ENCODE measurements at places on chromosomes 6 and 20. TPM values are rescaled to one million over a fixed set of nuclear protein-coding genes. Genes with fewer than 3 reads are reported as not detected.

GRCh38 chr6:52733172-52733571 lies 30.1 kb downstream of the GSTA2 start:
- DNase-seq: no peak

DNA sequence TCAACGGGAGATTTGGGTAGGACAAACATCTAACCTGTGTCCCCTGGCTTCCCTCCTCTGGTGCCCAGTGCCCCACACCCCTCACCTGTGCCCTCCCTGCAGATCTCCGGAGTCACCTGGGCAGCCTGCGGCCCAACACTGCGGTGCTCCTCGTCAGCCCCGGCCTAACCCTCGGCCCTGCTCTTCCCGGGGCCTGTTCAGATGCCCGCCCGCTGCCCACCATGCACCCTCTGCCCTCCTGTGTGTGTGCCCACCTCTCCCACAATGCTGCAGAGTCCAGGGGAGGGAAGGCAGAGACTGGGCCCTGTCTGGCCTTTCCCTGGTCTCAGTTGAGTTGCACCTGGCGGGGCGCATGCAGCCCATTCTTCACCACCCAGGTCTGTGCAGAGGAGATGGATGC lies 349.3 kb downstream of the CDH4 start:
- DNase-seq: no peak

Gene FOXP4
- total RNA-seq: 21.4 TPM

DNA sequence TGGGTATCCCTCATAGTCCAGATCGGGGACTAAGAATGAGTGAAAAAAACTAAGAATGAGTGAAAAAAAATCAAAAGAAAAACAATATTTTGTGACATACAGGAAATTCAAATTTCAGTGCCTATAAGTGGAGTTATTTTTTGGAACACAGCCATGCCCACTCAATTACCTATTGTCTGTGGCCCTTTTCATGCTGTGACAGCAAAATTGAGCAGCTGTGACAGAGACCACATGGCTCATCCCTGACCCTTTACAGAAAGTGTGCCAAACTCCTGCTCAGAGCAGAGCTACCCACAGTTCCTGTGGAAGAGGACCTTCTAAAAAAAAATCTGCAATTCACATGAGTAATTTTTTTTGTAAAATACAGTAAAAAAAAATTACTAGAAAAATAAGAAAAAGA lies 1.4 kb downstream of the NCR2 start:
- no peak for DNase-seq

DNA sequence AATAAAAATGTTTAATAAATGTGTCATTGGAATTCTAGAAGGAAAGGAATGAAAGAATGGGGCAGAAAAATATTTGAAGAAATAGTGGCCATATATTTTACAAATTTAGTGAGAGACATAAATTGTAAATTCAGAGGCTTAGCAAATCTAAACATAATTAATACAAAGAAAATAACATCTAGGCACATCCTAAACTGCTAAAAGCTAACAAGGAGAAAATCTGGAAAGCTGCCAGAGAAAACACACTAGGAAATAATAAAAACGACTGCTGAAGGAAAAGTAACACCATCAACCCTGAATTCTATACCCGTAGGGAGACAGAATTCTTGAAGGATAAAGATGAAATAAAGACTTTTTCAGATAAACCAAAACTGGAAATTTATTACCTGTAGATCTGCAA lies 23.8 kb downstream of the CYB5R4 start:
- no peak for DNase-seq

Gene GABRR1
- total RNA-seq: not detected

DNA sequence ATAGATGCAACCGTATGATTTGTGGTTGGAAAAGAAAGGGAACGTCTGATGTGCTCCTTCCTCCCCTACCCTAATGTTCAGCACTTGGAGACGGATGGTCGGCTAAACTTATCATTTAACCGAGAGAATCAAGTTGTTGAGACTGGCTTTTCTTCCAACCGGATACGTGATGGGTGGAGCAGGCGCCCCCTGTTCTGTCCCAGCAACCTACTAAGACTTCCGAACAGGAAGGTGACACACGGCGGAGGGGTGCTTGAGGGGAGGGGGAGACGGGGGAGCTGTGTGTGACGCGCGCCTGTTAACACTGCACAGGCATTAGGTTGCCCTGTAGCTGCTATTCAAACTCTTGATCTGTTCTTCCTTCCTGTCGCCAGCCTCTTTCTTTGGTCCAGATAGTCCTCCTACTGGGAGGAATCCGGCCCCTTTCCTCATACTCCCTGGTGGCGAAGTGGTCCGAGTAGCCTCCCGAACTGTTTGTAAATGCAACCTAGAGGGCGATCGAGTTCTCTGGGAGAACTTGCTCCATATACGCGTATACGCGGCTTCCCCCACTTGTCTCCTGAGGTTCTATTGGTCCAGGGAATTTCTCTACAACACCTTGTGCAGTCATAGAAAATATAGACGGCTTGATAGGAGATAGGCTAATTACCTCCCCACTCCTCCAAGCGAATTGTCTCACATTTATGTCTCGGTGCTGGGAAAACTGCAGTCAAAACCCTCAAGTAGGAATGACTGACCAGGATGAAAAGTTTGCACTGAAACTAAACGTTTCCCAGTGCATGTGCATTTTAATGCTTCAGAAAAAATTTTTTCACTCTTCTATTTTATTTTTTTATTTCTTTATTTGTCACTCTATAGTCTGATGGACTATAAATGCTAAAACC lies 126.0 kb upstream of the SLC2A12 start:
- no peak for DNase-seq

GRCh38 chr6:4819706-4820283 lies 43.6 kb downstream of the CDYL start:
- no peak for DNase-seq
